Activated CD4-positive, alpha-beta T cell treated with anti-CD3 and anti-CD28 coated beads, Interleukin-2, Interleukin-4, amounts not matched to agents 100 ng/mL and 50 ng/mL, durations not matched to agents 16 hours and 8 hours (primary cell): ENCODE measurements at places on chromosomes 2 and 18.
A peak's percentile ranks its signal among the peaks of the same experiment; 100 is the strongest.

DNA sequence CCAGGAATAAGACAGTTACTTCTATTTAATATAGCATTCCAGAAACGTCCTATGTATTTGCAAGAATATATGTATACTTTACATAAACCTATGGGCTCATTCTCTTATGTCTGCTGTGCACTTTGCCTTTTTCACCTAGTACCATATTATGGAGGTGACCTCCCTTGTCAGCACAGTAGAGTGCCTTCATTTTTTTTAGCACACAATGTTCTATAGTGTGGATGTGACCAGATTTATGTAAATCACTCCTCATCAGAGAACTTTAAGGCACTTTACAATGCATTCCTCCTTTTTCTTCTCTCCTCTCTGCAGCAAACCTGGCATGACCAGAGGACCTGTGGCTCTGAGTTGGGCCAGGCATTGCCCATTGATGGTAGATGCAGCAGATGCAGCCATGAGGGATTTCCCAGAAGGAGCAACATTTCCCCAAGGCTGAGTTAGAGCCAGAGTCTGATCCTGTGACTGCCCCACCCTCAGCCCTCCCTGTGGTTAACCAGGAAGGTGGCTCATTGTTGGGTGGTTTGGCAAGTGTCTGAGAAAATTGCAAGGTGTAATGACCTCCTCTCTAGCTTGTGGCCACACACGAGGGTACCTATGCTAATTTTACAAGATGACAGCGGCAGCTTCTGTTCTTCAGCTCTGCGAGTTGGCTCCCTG, 76.5 kb upstream of the DLX2 start:
- DNase-seq, result peak; percentile 9

GRCh38 chr2:174473796-174474195, 13.0 kb downstream of the GPR155 start:
- no peak for DNase-seq

DNA sequence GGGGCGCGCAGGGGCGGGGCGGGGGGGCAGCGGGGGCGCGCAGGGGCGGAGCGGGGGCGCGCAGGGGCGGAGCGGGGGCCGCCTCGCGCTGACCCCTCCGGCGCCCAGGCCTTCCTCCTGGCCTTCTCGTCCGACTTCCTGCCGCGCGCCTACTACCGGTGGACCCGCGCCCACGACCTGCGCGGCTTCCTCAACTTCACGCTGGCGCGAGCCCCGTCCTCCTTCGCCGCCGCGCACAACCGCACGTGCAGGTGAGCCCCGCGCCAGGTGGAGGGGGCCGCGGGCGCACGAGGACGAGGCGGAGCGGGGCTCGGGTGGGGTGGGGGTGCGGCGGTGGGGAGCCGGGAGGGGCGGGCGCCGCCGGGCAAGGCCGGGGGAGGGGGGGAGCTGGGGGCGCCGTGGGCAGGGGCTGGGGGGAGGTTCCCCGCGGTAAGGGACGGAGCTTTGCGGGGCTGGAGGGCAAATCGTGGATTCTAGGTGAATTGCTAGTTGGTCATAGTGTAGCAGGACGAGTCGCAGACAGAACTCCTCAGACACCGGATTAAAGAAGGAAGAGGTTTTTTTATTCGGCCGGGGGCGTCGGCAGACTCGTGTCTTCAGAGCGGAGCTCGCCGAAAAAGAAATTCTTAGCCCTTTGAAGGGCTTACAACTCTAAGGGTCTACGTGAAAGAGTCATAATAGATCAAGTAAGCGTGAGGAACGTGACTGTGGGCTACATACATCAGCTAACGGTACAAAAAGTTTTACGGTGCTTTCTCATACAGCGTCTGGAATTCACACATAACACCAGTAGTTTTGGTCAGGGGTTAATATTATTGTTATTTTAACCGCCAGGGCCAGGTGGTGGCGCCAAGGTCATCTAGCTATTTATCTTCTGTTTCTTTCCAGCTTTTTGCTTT, 29.9 kb downstream of the ANO7 start:
- no peak for DNase-seq

- no peak for DNase-seq
These were observed 13.1 kb downstream of the KCNIP3 start for GRCh38 chr2:95310216-95310615.

GRCh38 chr2:50538147-50538546, 493.8 kb downstream of the NRXN1 start:
- DNase-seq, result no peak

DNA sequence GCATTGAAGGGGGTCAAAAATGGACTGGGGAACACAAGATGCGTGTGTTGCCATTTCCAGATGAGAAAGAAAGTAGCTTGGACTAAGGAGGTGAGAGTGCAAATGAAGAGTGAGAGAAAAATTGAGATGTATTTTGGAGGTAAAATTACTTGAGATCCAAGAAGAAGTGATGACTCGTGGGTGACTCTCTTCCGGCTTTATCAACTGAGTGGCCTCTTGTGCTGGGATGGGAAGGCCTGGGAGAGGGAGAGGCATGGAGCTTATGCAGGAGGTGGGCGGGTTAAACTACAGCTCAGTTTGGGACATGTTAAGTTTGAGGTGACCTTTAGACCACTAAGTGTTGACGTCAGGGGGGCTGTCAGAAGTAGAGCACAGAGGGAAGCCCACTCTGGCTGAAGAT, 34.9 kb downstream of the SULT1C2 start:
- no peak for DNase-seq

DNA sequence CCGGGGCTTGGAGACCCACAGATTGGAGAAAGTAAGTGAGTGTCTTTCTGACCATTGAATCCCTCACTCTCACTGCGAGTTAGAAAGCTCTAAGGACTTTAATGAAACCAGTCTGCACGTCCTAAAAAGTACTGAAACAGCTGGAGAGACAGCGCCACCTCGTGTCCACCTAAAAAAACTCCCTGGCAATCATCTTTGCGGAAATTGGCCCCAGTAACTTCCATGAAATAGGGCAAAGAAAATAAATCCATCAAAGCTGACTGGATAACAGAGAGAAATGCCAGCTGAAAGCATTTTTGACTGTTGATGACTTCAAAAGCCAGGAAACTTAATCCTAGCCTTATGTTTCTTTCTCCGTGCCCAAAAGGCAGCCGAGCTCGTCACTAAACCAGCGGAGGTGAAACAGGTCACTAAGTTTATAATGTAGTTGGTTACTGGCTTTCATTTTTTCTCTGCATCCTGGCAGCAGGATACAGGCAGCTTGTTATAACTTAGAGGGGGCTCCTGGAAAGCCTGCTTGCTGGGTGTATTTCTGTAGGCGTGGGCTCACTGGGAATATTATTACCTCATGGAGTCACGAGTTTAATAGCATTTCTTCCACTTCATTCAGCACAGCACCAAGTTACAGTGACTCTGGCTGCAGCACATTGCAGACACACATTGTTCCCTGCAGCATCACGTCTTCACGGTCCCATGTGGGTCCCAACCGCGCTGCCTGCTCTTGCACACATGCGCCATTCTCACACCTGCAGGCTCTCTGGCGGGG, 266.5 kb downstream of the HRH4 start:
- peak; percentile 48 for DNase-seq

- no peak for DNase-seq
These were observed 19.8 kb upstream of the GPR17 start for GRCh38 chr2:127626175-127626574.

DNA sequence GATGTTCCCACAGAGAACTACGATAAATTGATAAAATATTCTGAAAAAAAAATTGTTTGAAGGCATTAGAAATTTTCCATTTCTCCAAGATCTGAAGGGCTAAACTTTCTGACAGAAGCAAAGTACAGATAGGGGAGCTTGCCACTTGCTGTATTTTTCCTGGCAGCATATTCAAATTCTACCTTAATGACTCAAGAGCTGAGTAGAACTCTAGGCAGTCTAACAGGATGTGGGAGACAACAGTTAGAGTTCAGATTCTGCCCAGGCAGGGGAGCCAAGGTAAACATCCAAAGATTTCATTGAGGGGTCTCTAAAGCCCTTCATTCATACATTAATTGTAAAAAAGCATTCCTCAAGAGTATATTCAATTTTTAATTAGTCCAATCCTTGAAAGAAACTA, 46.0 kb upstream of the RIT2 start:
- no peak for DNase-seq

- peak; percentile 93 for DNase-seq
These were observed 71.0 kb upstream of the ITM2C start for GRCh38 chr2:230793572-230794359.

GRCh38 chr2:175854665-175855064, 147.4 kb downstream of the LNPK start:
- DNase-seq, result no peak

DNA sequence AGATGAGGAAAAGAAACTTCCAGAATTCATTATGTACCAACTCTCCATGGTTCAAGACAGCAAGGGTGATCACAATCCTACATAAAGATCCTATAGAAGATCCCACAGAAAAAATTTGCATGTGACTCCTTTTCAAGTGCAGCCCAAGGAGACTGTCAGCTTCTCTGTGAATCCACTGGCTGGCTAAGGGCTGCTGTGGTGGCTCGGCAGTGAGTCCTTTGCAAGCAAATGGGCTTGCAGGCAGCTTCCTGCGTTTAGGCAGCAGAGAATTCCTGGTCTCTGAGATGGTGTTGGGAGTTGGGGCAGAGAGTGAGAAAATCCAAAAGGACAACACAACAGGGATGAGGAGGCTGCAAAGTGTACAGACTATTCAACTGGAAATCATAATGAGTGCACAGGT, 43.4 kb downstream of the NABP1 start:
- DNase-seq, result no peak

GRCh38 chr2:443741-444140, 155.8 kb upstream of the ALKAL2 start:
- no peak for DNase-seq

DNA sequence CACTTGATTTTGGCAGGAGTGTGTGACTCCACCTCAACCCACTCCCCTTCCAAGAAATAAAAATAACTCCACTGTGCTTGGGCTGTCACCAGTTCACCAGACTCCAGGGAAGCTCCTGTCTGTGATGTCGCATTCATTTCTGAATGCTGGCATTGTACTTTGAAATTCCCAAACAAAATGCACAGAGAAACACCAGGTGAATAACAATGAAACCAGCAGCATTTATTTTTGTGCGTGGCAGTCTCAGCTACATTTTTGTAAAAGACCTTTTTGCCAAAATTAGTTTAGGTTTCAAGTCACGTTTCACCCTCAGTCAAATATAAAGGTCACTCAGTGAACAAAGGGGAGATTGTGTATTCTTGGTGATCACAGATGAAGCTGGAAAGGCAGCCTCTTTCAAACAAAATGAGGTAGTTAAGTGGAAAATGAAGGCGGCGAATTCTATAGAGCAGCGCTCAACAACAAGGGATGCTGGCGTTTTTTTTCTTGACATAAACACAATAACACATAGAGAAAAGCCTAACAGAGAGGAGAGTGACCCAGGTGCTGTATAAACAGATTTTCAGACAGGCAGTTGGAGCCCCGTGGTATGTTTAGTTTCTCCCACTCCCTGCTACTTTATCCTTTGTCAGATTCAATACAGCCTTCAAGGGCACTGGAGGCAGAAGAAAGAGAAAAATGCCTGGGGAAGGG, 210.3 kb upstream of the GCFC2 start:
- DNase-seq, result no peak

DNA sequence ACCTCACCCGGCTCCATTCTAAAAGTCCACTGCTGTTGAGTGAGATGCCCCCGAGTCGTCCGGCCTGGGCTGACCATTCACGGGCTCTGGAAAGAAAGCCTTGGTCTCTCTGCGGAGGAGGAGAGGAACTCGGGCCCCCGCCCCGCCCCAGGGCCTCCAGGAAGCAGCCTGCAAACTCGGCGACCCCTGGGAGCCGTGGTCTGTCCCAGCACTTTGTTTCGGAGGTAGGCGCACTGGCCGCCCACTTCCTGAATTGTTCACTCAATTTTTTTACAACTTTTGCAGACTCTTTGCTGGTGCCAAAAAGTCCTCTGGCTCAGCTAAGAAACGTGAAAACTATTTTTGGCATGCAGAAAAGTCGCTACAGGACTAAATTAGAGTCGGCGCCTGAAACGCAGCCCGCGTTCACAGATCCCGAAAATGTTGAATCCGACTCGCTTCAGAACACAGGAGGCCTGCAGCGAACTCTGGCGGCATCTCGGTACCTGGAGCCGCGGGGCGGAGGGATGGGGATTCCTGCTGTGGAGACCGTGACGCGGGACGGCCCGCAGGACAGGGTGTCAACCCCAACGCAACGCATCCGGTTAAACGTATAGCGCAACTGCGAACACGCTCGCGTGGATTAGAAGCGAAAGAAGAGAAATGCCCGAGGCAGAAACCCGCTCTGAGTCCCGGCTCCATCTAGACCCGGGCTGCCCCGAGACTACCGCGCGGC, 1.5 kb downstream of the PXDN start:
- DNase-seq, result peak; percentile 4

DNA sequence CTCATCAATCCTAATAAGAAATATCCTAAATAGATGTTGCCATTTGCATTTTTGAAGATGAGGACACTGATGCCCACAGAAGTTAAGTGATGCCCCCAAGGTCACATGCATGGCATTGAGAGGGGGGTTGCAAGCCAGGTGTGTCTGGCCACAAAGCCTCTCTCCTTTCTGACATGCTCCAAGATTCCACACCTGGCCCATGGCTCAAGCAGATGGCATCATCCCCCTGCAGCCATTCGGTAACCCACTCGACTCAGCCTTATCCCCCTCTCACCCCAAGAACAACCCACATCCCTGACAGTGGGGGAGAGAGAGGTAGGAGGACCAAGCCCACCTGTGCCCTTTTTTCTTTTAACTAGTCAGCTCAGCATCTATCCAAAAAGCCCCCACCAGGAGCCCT, 16.5 kb upstream of the TEX51 start:
- DNase-seq, result no peak

- DNase-seq, result no peak
These were observed 337.9 kb upstream of the SLC39A10 start for GRCh38 chr2:195319112-195319460.

- no peak for DNase-seq
These were observed 299.6 kb upstream of the FANCL start for GRCh38 chr2:58540681-58541080.

DNA sequence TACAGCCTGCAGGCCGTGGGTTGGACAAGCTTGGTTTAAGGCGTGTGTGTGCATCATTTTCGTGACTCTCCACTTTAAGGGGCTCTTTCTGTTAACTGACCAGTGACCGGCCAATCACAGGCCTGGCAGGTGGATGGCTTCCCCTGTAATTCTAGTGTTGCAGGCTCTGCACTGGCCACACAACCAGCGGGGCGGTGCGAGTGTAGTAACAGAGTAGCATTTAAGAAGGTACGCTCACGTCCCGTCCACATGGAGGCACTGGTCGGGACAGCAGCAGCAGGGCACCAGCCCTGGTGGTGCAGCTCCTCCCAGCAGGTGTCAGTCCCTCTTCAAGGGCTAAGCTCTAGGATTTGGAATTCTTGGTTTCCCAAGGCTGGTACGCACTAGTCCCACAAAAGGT, 8.0 kb upstream of the ANO7 start:
- DNase-seq, result no peak

GRCh38 chr2:109128048-109128615, 873 bp upstream of the SH3RF3 start:
- DNase-seq, result peak; percentile 32
